ENCODE measurements at places on chromosomes 6 and 20.

DNA sequence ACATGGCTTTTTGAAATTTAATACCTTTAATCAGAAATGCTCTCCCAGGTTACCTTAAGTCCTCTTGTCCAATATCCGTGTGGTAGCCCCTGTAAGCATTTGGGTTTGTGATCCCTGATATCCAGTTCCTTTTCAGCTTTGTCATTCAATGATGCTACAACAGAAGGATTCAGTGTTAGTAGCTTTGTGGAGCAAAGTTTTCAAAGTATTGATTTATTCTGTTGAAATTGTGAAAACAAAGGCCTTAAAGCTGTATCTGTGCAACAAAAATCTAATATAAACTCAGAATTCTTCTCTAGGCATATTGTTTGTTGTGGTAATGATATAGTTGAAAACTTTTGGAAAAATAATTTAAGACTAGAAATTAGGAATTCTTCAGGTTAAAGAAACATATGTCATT is 91.9 kb downstream of the ADGRB3 start:
- no peak for DNase-seq

DNA sequence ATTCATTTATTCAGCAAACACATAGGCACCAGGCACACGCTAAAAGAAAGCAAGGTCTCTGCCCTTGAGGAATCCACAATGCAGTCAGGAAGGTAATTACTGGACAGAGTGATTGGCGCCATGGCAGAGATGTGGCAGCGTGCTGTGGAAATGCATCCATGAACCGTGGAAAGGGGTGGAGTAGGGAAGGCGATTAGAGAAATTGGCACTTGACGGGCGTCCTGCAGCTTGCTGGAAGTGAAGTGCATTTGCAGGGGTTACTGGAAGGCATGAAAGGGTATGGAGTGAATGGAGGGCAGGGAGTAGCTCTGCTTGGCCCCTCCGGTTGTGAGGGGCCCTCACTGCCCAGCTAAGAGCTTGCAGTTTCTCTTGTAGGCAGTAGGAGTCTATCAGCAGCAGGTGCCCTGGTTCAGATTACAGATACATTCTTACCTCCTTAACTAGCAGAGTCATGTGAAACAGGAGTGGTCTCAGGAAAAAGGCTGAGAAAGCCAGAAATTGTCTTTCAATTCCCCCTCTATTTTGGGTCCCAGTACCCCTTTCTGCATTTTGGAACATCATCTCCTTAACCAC is 122.5 kb upstream of the TIAM2 start:
- DNase-seq, result no peak

DNA sequence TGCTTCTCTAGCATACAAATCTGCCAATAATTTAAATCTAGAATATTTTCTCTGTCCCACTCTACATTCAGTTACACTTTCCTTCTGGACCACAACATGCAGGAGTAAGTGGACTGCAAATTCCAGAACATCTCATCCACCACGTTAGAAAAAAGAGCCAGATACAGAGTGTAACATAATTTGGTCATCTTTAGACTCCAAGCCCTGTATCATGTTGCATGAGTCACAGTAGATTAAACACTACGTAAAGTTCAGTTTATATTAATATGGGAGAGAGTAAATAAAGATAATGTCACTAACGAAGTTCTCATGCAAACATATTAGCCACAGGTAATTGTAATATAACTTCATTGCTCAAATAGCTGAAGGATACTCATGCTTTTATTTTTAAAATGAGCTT is 327.0 kb downstream of the C6orf118 start:
- DNase-seq, result no peak

DNA sequence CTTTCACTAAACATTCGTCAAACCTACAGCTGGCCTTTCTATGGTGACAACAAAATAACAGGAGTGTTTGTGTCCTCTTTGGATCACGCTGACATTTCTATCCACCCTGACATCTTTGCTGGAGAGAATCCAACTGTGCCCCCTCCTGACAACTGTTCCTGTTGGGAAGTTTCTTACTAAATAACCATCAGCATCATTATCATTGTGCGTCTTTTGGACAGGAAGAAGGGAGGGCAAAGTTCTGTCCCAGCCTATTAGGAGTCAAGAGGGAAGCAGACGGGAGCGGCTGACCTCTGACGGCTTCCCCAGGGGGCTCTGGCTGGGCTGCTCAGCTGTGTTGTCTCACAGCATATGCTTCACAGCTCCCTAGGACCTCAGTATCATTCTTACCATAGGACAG is 195.9 kb upstream of the SULF2 start:
- no peak for DNase-seq

DNA sequence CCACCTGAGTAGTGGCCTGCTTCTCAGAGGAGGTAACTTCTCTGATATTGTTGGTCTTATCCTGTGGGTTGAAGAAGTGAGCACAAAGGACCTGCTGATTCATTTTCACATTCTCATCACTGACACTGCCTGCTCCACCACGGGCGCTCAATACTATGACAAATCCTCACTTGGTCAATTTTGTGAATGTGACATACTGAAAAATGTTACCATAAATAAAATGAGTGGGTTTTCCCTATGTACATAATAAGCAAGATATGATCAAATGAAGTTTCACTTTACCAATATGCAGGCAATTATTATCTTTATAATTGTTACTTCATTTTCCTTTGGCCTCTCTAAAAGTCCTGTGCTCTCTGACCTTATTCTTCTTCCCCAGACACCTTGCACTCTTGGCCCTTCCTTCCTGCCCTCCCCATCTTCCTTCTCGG is 71.5 kb upstream of the RIPOR2 start:
- DNase-seq, result no peak

GRCh38 chr20:42678895-42679294 is 510.8 kb downstream of the PTPRT start:
- DNase-seq, result no peak

- no peak for DNase-seq
Measured at GRCh38 chr6:159094444-159095252, 49.9 kb upstream of the TAGAP start.

DNA sequence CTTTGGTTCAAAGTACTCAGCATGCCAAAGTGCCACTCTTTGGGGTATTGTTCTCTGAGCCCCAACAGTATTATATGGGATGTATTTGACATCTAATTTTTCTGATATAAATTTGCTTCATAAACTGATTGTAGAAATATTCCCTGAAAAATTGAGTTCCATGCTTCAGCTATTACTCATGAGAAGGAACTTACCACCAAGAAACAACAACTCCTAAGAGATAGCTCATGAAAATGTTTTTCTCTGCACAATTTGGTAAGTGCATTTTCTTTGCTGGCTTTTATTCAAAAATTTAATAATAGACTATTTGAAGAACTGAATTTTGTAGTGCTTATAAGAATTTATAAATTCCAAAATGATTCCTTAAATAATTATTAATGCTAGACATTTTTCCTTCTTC is 12.8 kb upstream of the TPD52L1 start:
- no peak for DNase-seq

DNA sequence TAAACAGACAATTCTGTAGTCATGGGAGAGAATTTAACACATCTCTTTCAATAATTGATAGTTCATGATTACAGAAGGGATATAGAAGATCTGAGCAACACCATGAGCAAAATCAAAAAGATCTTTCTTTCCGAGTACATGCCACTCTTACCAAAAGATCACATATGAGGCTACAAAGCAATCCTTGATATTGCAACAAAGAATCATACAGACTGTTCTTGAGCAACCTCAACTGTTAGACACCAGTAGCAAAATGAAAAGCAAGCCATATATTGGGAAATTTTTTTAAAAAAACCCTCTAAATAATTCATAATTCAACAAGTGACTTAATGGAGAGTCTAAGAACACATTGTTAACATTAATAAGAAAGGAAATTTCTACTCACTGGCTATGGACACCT is 3.6 kb upstream of the CD83 start:
- DNase-seq, result no peak

GRCh38 chr6:26205161-26205624 is 118.0 kb downstream of the HFE start:
- DNase-seq, result no peak

GRCh38 chr20:56715309-56715708 is 86.2 kb downstream of the TFAP2C start:
- no peak for DNase-seq

DNA sequence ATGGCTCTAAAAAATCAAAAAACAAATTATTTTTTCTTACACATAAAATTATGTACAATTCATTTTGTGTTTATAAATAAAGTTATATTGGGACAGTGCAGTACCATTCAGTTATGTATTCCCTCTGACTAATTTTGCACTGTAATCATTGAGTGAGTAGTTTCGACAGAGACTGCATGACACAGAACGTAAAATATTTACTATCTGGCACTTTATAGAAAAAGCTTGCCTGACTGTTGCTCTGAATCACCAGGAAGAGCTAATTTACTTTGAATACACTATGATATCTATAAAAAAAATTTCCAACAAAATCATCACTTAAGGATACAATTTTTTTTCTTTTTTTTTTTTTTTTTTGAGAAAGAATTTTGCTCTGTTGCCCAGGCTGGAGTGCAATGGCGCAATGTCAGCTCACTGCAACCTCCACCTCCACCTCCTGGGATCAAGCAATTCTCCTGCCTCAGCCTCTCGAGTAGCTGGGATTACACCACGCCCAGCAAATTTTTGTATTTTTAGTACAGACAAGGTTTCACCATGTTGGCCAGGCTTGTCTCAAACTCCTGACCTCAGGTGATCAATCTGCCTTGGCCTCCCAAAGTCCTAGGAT is 11.0 kb upstream of the KHDC1L start:
- DNase-seq, result no peak
